BJ (cell line): ENCODE measurements at places on chromosomes 6 and 20.

- DNase-seq, result no peak
These were observed 181.9 kb downstream of the GMDS start for GRCh38 chr6:2063547-2063946.

- no peak for DNase-seq
These were observed 117.2 kb upstream of the BACH2 start for GRCh38 chr6:90413867-90414266.

- peak; percentile 52 for DNase-seq
These were observed 197.1 kb upstream of the RIN2 start for GRCh38 chr20:19560881-19561480.

GRCh38 chr6:124963416-124963785 lies 1.2 kb downstream of the RNF217 start:
- DNase-seq, result no peak
